ENCODE measurements at places on chromosomes 3 and 15. TPM values are rescaled to one million over a fixed set of nuclear protein-coding genes. Genes with fewer than 3 reads are reported as not detected.

Gene ONECUT1
- total RNA-seq, result not detected

Gene CACNA2D3
- total RNA-seq, result under 0.01 TPM

Gene LRRC2
- 4.7 TPM for total RNA-seq

Gene CSNK1G1
- total RNA-seq, result 35.4 TPM

Gene CYP1A1
- total RNA-seq, result not detected

Gene DPPA2
- total RNA-seq, result not detected

Gene ROBO1
- 69.8 TPM for total RNA-seq

Gene ACP3
- under 0.01 TPM for total RNA-seq

Gene APH1B
- total RNA-seq, result 17.7 TPM

Gene CDHR4
- total RNA-seq, result not detected

Gene ATR
- 22.1 TPM for total RNA-seq

Gene CIB2
- 1.5 TPM for total RNA-seq

Gene ANKRD63
- not detected for total RNA-seq

Gene MORC1
- not detected for total RNA-seq

Gene STOML1
- 15.0 TPM for total RNA-seq

Gene HACL1
- 34.7 TPM for total RNA-seq

Gene BSN
- under 0.01 TPM for total RNA-seq

Gene ZMYND10
- 2.9 TPM for total RNA-seq

Gene GPR171
- total RNA-seq, result not detected

Gene IP6K1
- 48.5 TPM for total RNA-seq

Gene ITPKA
- 0.29 TPM for total RNA-seq

Gene SMCO1
- not detected for total RNA-seq

Gene ATP2B2
- not detected for total RNA-seq

Gene GOLGA8M
- under 0.01 TPM for total RNA-seq

Gene ADCY5
- total RNA-seq, result 0.59 TPM

Gene HRG
- not detected for total RNA-seq

Gene MGLL
- total RNA-seq, result 18.1 TPM

Gene PTPRG
- 148 TPM for total RNA-seq

Gene NR1I2
- not detected for total RNA-seq

Gene CASR
- total RNA-seq, result not detected

Gene SPESP1
- 2.9 TPM for total RNA-seq
